ENCODE measurements at places on chromosomes 3 and 15. TPM values are rescaled to one million over a fixed set of nuclear protein-coding genes. Genes with fewer than 3 reads are reported as not detected.

The FBXW12 gene
- total RNA-seq, result not detected

The CCDC9B gene
- total RNA-seq, result 1.6 TPM

GRCh38 chr15:70431854-70432253, 331.5 kb downstream of the UACA start:
- H3K27me3 ChIP-seq, result peaks cover 19% of the 10 kb centered on the region
- peaks cover 29% of the 10 kb centered on the region for H3K4me1 ChIP-seq
- H3K4me3 ChIP-seq, result no peak overlapping the region
- H3K27ac ChIP-seq, result no peak overlapping the region

The GPR149 gene
- total RNA-seq, result not detected

DNA sequence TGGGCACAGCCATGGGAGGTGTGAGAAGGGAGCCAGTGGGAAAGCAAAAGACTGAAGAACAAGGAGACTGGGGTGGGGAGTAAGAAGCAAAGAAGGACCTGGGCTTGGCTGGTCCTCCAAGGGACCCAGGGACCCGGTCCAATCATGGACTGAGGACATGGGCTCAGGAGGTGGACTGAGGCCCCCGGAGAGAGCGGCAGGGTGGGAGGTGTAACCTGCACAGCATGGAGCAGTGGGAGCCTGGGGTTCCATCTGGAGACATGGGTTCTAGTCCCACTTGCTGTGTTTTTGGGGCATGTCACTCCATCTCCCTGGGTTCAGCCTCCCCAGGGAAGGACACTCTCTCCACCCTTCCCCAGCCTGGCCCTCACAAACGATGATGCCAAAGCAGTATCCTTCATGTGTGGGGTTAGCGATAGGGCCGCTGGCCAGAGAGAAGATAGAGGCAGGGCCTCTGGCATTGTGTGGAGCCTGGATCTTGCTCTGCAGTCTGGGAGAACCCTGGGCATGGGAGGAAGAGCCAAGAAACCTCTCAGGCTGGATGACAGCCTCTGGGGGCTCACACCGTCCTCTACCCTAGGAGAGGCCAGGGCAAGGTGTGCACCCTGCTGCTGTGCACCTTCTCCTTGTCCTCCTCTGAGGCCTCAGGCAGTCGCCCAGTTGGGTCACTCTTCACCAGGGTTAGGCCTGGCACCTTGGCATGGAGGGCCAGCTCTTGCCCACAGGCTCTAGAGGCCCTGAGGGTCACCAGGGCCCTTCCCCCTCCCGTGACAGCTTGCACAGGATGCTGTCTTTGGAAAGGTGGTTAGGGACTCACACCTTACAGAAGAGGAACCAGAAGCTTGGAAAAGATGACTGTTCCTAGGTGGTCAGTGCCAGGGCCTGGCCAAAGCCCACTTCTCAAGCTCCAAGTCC, 26.0 kb downstream of the FBXW12 start:
- no peak for DNase-seq
- no peaks in the 10 kb centered on the region for H3K36me3 ChIP-seq
- no peak overlapping the region for H3K4me3 ChIP-seq
- H3K4me1 ChIP-seq, result peaks cover 7% of the 10 kb centered on the region

DNA sequence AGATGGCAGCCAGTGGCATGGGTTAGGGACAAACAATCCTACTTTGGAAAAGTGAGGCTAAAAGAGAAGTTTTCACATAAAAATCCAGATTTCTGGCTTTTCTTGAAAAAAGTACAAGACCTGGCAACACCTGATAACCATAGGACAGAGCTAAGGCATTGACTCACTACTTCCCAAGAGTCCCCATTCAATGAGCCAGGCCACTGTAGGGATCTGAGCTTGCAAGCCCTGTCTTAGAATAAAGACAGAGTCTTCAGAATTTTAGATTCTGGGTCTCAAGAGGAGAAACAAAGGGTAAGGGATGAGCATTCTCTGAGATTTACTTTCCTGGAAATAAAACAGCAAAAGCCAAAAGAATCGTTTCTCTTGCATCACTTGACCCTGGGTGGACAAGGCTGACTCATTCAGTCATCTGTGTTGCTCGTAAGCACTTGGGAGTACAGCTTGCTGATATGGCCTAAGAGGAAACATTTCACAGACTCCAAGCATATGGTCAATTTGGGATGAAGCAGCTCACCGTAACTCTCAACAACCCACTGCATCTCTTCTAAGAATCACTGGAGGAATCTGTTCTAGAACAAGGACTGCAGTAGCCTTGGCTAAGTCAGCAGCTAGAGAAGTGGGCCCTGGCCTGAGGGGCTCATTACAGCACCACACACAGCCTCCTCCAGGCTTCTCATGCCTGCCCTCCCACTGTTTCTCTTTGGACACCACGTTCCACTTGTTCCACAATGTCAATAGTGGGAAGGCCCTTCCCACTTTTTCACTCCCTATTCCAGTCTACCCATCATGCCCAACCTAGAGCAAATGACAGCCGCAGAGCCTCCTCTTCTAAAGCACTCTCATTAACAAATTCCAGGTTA, 86.2 kb downstream of the RFTN1 start:
- DNase-seq, result no peak
- peaks cover 10% of the 10 kb centered on the region for H3K4me1 ChIP-seq
- H3K4me3 ChIP-seq, result no peak overlapping the region
- no peak overlapping the region for H3K27ac ChIP-seq
- peaks cover 19% of the 10 kb centered on the region for H3K36me3 ChIP-seq

DNA sequence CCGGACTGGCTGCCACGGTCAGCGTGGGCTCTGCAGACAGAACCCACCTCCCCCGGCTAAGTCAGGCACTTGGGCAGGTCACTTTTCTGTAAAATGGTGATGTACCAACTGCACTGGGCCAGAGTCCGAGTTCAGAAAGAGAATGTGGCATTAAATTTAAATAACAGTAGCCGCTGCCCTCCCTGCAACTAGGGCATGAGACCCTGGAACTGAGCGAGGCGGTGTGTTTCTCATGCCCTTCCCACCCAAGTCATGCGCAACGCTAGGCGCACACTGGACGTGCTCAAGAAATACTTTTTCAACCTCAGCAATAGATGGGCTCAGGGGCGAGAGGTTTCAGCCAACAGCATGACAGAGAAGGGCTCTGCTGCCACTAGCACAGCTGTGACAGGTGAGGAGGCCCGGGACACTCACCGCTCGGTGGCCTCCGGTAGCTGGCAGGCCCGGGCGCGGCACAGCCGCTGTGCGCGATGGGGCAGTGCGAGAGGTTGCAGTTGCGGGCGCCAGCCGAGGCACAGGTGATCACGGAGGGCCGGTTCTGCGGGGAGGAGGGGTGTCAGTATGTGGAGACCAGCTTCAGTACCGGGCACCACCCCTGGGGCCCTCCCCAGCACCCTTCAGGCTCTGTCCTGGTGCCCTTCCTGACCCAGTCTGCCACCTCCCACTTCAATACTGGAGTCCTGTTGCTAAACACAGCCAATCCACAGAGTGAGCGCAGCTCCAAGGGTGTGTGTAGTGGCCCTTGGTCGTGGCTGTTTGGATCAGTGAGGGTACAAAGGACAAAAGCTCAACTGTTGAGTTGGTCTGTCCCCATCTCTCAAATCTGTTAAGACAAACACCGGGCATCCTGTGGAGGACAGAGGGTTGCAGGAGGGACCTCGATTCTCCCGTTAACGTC, 84.5 kb downstream of the VGLL4 start:
- no peaks in the 10 kb centered on the region for H3K36me3 ChIP-seq
- H3K27ac ChIP-seq, result no peak overlapping the region
- DNase-seq, result no peak
- H3K4me1 ChIP-seq, result peaks cover 15% of the 10 kb centered on the region

The FBN1 gene
- total RNA-seq, result 0.79 TPM

The ERC2 gene
- total RNA-seq, result 0.19 TPM

DNA sequence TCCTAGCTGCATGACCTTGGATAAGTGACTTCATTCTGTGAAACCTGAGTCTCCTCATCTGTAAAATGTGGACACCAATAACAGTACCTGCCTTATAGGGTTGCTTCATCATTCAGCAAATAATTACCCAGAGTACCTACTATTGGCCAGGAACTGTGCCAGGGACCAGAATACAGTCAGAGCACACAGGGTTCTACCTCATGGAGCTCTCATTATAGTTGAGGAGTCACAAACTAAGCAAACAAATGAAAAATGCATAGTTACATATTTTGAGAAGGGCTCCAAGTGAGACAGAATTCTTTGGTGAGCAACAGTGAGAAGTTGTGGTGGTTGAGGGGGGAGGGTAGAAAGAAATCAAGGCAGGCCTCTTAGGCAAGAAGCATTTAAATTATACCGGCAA, 308.6 kb upstream of the WNT5A start:
- no peaks in the 10 kb centered on the region for H3K4me1 ChIP-seq
- H3K27me3 ChIP-seq, result no peaks in the 10 kb centered on the region
- H3K4me3 ChIP-seq, result no peak overlapping the region
- H3K27ac ChIP-seq, result no peak overlapping the region

- H3K36me3 ChIP-seq, result peaks cover 2% of the 10 kb centered on the region
- H3K27me3 ChIP-seq, result no peaks in the 10 kb centered on the region
- H3K4me3 ChIP-seq, result no peak overlapping the region
These were observed 32.9 kb downstream of the VGLL4 start for GRCh38 chr3:11610700-11611275.

DNA sequence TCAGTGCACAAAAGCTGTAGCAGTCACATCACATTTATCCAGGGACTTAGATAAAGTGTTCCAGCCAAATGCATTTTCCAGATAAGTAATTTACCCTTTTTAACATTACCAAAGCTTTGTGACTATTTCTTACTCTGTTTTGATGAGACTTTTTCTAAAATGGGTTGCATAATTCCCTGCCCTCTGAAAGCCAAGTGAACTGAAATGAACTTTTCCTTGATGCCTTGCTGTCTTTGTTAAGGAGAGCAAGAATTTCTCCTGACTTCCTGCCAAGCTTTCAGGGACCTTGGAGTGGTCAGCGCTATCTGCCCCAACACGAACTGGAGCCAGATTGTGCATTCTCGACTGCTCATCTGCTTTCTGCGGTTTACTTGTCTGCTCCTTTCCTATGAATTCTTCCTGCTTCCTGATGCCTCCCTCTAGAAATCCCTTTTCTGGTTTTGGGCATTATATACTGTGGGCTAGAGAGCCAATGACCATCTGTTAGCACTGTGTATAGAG, 34.8 kb downstream of the EIF4E3 start:
- H3K36me3 ChIP-seq, result peaks cover 15% of the 10 kb centered on the region
- no peak overlapping the region for H3K4me3 ChIP-seq
- peaks cover 23% of the 10 kb centered on the region for H3K4me1 ChIP-seq

The LIPC gene
- 0.93 TPM for total RNA-seq

DNA sequence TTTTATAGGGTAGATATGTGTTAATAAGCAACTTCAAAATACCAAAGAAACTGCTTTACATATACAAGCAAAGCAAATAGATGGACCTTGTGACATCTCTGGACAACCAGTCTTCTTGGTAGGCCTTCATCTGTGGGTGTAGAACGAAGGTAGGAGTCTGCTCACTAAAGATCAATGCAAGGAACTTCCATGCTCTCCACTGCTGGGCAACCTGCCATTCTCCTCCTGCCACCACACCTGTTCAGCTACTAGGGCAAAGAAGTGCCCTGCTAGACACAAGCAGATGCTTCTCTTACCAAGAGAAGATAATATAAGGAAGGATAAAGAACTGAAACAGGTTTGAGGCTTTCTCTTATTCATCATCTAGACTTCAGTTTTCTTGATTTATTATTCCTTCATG, 12.6 kb downstream of the PPARG start:
- H3K4me1 ChIP-seq, result no peaks in the 10 kb centered on the region
- H3K27ac ChIP-seq, result no peak overlapping the region
- peaks cover 35% of the 10 kb centered on the region for H3K27me3 ChIP-seq
- no peaks in the 10 kb centered on the region for H3K36me3 ChIP-seq
- H3K4me3 ChIP-seq, result no peak overlapping the region

- H3K4me3 ChIP-seq, result no peak overlapping the region
- no peaks in the 10 kb centered on the region for H3K36me3 ChIP-seq
- no peak overlapping the region for H3K27ac ChIP-seq
- peaks cover 10% of the 10 kb centered on the region for H3K4me1 ChIP-seq
These were observed 134.4 kb upstream of the FAM3D start for GRCh38 chr3:58800940-58801339.

- H3K4me3 ChIP-seq, result no peak overlapping the region
- H3K27me3 ChIP-seq, result no peaks in the 10 kb centered on the region
- peaks cover 10% of the 10 kb centered on the region for H3K36me3 ChIP-seq
These were observed 42.5 kb downstream of the IL16 start for GRCh38 chr15:81239190-81239589.

DNA sequence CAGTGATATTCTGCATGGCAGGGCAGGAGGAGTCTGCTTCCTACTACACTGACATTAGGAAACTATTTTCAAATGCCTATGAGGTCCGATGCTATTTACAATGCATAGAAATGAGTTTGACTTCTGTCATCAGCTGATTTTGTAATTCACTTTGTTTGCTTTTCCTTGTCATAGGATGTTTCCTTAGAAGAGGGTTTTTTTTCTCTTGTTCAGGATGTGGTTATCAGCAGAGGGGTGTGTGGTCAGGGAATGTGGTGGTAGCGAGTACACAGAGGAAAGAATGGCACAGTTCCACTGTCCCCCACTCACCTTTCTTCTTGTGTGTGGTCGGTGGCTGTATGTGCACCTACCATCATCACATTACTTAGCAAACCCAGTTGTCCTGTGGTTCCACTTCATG, 231.5 kb downstream of the LRTM1 start:
- H3K4me1 ChIP-seq, result no peaks in the 10 kb centered on the region
- no peak for DNase-seq
- H3K36me3 ChIP-seq, result no peaks in the 10 kb centered on the region
- H3K4me3 ChIP-seq, result no peak overlapping the region
- no peaks in the 10 kb centered on the region for H3K27me3 ChIP-seq

- DNase-seq, result no peak
- H3K27me3 ChIP-seq, result peaks cover 19% of the 10 kb centered on the region
- H3K36me3 ChIP-seq, result peaks cover 1% of the 10 kb centered on the region
- H3K27ac ChIP-seq, result no peak overlapping the region
These were observed 20.3 kb upstream of the FRMD4B start for GRCh38 chr3:69406163-69406562.

The SLC35G2 gene
- 3.7 TPM for total RNA-seq

DNA sequence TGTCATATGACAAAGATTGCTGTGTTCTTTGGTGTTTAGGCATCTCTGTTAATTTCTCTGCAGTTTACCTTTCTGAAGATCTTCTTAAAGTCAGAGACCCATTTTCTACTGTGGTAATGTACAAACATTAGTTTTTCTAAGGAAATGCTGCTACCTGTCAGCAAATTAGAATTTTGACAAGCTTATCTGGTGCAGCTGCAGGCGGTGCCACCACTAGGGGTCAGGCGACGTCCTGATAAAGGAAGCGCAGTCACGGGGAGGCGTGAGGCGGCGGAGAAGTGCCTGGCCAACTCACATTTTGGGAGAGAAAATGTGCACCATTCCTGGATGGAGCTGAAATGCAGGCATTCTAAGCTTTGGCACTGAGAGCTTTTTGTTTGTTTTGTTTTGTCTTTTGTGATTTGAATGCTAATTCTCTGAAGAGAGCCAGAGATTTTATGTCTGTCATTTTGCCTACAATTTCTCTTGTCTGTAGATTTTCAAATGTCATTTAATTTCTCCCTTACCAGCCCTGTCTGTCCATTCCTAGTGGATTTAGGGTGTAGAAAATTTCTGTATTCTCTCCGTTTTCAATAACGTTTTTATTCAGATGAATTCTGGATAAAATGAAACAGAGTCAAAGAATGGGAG, 24.9 kb upstream of the SIAH2 start:
- peaks cover 54% of the 10 kb centered on the region for H3K4me1 ChIP-seq
- H3K4me3 ChIP-seq, result peak overlapping the region; percentile 52
- H3K27ac ChIP-seq, result peak overlapping the region; percentile 35
- peaks cover 16% of the 10 kb centered on the region for H3K27me3 ChIP-seq
- peak; percentile 88 for DNase-seq

GRCh38 chr3:106302451-106303221, 433.8 kb upstream of the CBLB start:
- H3K4me3 ChIP-seq, result peak overlapping the region; percentile 74
- H3K36me3 ChIP-seq, result peaks cover 16% of the 10 kb centered on the region
- DNase-seq, result peak; percentile 32
- H3K4me1 ChIP-seq, result peaks cover 56% of the 10 kb centered on the region
- H3K27ac ChIP-seq, result peak overlapping the region; percentile 92

- no peaks in the 10 kb centered on the region for H3K27me3 ChIP-seq
- DNase-seq, result no peak
- peaks cover 4% of the 10 kb centered on the region for H3K4me1 ChIP-seq
- H3K4me3 ChIP-seq, result no peak overlapping the region
- no peaks in the 10 kb centered on the region for H3K36me3 ChIP-seq
These were observed 8.6 kb upstream of the ZNF621 start for GRCh38 chr3:40516201-40516600.
